ENCODE measurements at places on chromosomes 4 and X. TPM values are rescaled to one million over a fixed set of nuclear protein-coding genes. Genes with fewer than 3 reads are reported as not detected.

NAP1L5 gene
- polyA plus RNA-seq = 10.2 TPM

DCAF8L2 gene
- polyA plus RNA-seq = not detected

GSX2 gene
- not detected for polyA plus RNA-seq

SRPK3 gene
- 2.3 TPM for polyA plus RNA-seq

CDKN2AIP gene
- 19.1 TPM for polyA plus RNA-seq

SMR3B gene
- polyA plus RNA-seq = not detected

CSAG2 gene
- not detected for polyA plus RNA-seq

CCSER1 gene
- polyA plus RNA-seq = 1.4 TPM

PDGFC gene
- polyA plus RNA-seq = 23.4 TPM

PNMA6A gene
- polyA plus RNA-seq = 0.72 TPM

MAGEC2 gene
- not detected for polyA plus RNA-seq

USP17L19 gene
- not detected for polyA plus RNA-seq

CYTL1 gene
- 10.1 TPM for polyA plus RNA-seq

LUZP4 gene
- not detected for polyA plus RNA-seq

CYLC1 gene
- polyA plus RNA-seq = not detected

DGKK gene
- polyA plus RNA-seq = 0.08 TPM

NXF2 gene
- not detected for polyA plus RNA-seq

DYNLT3 gene
- 39.7 TPM for polyA plus RNA-seq

DGAT2L6 gene
- polyA plus RNA-seq = not detected

CT83 gene
- polyA plus RNA-seq = not detected

CTAG2 gene
- polyA plus RNA-seq = not detected

FGFR3 gene
- 12.3 TPM for polyA plus RNA-seq

Data from urinary bladder (tissue), 4 donors.